Hippocampal formation (tissue), 2 donors: ENCODE measurements at places on chromosomes 1 and 21.

DNA sequence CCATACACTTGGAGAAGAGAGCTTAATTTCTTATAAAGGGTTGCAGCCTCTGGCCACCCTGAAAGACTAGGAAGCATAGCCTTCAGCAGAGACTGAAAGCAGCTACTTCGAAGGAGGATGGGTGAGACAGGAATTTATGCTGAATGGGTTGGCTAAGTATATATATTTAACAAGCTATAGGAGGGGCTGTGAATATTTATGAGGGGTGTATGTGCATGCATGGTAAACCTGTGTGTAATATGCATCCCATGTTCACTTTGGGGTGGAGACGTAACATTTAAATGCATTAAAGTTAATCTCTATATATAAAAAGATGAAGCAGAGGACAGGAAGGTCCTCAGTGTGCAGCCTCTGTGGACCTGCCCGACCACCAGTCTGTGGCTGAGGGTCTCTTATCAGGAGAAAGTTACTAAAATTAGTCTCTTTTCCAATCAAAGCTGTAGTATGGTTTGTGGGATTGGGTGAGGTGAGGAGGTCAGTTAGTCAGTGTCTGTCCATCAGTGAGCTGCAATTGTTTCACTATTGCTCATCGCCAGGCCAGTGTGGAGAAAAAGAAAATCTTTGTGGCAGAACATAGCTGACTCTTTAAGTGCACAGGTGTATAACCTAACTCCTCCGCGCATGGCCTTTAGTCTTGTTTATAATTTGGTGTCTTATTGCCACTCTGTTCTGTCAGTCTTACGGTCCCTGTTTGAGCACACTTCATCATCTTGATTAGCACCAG, 35.4 kb upstream of the DSCAM start:
- DNase-seq = no peak

- no peak for DNase-seq
Measured at GRCh38 chr1:69613414-69613813, 45.7 kb downstream of the LRRC7 start.

GRCh38 chr1:58089898-58090534, 456.5 kb downstream of the OMA1 start:
- no peak for DNase-seq

GRCh38 chr1:171252482-171252881, 4.2 kb downstream of the FMO1 start:
- no peak for DNase-seq

GRCh38 chr1:237891979-237892378, 1.3 kb upstream of the ZP4 start:
- no peak for DNase-seq

DNA sequence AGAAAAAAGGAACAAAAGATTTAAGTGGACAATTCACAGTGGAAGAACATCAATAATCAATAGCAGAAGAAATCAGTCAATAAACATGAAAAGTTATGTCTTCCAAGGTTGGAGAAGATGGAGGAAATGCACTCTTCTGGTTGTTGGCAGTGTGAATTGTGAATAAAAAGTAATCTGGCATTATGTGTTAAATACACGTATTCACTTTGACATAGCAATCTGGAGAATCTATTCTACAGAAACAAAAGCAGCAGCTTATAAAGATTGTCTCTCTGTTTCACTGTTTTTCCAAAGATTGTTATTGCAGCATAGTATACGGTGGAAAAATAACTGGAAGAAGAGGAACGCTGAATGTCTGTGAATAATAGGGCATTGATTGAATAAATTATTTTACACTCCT, 169.4 kb downstream of the NEK7 start:
- DNase-seq = no peak

- DNase-seq = no peak
Measured at GRCh38 chr1:11598461-11598860, 55.8 kb downstream of the FBXO2 start.
